ENCODE measurements at places on chromosomes 3 and 15.

- no peak for DNase-seq
These were observed 935.2 kb downstream of the TBL1XR1 start for GRCh38 chr3:176262071-176262470.

DNA sequence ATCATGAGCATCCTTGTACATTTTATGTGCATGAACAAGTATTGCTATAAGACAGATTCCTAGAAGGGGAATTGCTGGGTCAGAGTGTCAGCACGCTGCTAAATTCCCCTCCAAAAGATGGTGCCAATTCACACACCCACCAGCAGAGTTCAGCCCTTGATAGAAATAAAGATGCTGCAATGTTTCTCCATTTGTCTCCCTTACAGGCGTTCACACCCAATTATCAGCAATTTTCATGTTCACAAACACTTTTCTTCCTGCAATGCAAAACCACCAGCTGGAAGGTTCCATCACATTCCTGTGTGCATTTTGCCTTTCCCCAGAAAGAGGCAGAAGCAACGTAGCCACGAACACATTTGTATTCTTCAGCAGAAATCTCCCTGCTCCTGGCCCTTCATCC is 3.3 kb upstream of the TAMM41 start:
- no peak for DNase-seq

DNA sequence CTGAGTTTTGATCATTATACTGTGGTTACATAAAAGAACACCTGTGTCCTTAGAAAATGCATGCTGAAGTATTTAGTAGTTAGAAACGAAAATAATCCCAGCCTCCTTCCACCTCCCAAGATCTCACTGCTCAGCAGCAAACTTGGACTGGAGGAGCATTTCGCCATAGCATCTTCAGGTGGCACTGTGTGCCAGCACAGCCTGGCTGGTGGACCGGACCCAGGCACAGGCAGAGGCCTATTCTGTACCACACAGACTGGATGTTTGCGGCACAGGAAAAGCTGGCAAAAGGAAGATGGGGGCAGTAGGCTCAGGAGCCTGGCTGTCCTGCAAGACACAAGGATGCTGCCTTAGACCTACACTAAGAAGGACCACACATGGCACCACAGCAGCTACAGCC is 10.2 kb downstream of the STIMATE start:
- no peak for DNase-seq

- DNase-seq, result no peak
These were observed 11.6 kb downstream of the NT5DC2 start for GRCh38 chr3:52521881-52522650.

DNA sequence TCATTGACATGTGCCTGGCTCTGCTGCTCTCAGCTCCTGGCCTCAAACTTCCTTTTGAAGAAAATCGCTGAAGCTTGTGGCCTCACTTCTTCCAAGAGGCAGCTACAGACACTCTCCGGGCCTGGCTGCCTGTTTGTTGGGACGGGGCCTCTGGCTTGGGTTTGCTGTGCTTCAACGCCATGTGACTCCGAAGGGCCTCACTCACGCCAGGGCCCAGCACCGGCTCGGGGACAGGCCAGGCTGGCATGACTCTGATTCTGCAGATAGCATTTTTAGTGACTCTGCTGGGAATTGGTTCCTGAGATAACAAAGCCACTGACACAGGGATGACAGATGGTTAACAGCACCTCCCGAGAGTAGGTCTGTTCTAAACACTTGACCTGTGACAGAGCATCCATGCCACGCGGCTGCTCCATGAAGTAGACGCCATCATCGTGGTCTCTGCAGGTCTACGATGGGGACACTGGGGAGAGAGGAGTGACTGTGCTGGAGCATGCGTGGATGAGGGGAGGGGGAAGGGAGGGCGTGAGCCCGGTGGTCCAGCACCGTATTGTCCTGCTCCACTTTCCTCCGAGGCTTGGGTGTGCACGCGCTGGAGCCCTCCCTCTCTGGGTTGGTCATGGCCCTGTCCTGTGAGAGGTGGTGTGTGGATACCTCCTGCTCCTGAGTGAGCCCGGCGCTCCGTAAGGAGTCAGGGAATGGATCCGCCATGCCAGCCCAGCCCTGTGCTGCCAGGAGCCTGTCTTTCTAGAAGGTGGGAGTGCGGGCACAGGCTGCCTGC is 133.6 kb downstream of the TJP1 start:
- no peak for DNase-seq

DNA sequence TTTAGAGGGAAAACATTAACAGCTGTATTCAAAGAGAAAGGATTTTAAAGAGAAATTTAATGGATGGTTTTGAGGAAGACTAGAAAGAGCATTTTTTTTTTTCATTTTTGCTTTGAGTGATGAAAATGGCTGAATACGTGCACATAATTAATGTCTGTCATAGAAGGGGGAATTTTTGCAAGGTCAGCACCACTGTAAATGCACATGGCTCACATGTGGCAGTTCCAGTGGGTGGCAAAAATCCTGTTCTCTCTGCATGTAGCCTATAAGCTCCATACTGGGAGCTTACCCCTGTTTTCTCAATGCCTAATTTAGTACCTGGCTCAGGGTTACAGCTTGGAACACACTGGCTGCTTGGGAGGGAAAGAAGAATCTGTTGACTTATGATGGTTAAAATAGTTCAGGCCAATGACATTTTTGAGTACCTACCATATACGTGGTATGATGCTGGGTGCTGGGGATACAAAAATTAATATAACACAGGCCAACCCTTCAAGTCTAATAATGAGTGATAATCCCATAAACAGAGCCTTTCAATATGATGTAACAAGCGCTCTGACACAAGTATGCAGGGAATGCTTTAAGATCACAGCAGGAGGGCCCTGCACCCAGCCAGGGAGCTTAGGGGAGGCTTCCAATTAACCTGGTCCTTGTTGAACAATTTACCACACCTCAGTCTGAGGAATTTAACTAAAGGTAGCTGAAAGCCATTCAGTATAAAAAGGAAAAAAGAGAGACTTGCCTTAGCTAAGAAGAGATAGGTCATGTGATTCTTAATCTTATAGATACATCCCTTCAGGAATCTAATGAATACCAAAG is 33.0 kb downstream of the HSPBAP1 start:
- no peak for DNase-seq

DNA sequence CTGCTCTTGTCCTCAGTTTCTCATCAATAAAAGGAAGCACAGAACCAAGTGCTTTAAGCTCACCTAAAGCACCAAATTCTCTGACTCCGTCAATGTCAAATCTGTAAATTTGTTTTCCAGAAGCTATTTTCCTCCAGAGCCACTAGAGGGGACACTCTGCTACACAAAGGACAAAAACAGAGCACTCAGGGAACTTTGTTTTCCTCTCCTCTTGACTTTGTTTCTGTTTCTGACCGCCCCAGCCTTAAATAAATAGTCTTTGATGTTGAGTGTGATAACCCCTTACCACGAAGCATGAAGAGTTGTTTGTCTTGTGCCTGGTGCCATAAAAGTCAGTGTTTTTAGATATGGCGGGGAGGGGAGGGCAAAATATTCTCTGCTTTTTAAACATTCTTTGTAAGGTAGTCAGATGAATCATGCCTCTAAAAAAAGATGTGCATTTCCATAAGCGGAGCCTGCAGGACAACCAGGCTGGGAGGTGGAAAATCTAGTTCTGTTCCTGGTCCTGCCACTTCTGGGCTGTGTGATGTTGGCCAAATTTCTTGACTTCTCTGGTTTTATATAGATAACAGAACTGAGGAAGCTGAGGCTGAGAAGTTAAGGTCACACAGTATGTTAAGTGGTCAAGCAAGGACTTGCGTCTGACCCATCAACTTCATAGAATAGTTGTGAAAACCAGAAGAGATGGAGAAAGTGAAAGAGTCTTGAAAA is 7.3 kb upstream of the ZBTB38 start:
- DNase-seq, result no peak

- DNase-seq, result no peak
These were observed 106.9 kb upstream of the CD96 start for GRCh38 chr3:111434941-111435622.

DNA sequence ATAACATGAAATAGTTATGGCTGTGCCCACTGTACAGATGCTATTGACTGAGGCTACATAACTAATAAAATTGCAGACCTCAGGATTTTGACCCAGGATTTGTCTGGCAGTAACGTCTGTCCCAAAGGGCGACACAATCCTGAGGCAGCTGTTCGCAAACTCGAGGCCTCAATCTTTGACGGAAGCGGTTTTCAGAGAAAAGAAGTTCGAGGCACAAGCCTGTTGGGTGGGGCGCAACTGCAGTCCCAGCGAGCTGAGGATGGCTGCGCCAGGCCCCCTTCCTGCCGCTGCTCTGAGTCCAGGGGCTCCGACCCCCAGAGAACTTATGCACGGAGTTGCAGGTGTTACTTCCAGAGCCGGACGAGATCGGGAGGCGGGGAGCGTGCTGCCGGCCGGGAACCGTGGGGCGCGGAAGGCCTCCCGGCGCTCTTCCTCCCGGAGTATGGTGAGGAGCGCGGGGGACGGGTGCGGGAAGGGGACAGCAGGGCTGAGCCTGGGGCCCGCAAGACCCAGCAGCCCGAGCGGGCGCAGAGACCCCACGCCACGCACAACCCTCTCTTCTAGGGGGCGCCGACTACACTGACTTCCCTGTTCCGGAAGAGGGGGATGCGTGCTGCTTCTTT is at the start of gene PARP15:
TSS of gene PARP15 (plus strand) at position 242 of the 623 bp plus-strand sequence. CDS start at position 260, 18 bp downstream.
- DNase-seq, result no peak

- DNase-seq, result no peak
These were observed 2.7 kb downstream of the AP2M1 start for GRCh38 chr3:184177331-184177731.

DNA sequence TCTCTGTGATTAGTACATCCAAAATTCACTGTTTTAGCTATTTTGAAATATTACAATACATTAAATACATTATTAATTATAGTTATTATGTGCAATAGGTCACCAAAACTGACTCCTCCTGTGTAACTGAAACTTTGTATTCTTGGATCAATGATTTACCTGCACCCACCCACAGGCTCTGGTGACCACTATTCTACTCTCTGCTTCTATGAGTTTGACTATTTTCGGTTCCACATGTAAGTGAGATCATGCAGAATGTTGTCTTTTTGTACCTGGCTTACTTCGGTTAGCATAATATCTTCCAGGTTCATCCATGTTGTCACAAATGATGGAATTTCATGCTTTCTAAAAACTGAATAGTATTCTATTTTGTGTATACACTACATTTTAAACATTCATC is 43.8 kb downstream of the SLC2A2 start:
- no peak for DNase-seq

DNA sequence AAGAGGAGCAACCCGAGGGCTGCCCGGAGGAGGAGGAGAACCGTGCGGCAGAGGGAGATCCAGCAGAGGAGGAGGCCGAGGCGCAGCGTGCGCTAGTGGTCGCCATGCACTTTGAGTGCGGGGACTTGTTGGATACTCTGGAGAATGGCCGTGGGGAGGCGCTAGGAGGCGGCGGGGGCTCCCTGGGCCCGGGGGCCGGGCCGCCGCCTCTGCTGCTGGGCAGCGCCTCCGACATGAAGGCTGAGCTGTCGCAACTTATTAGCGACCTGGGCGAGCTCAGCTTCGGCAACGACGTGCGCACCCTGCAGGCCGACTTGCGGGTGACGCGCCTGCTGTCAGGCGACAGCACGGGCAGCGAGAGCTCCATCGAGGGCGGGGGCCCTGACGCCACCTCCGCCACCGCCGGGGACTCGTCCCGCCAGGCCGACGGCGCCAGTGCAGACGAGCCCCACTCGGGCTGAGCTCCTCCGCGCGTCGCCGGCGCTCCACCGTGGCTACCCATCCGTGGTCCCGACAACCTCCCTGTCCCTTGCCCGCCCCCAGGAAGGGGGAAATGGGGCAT is 2.0 kb downstream of the FAM43A start:
- DNase-seq, result peak; percentile 58

GRCh38 chr3:107813026-107813425 is 277.8 kb downstream of the CD47 start:
- DNase-seq, result no peak

GRCh38 chr15:57827021-57827420 is 120.5 kb downstream of the POLR2M start:
- no peak for DNase-seq

GRCh38 chr3:177141899-177142646 is 55.2 kb downstream of the TBL1XR1 start:
- no peak for DNase-seq

GRCh38 chr15:69143756-69144436 is 16.5 kb upstream of the GLCE start:
- DNase-seq, result no peak

GRCh38 chr3:194447657-194448056 is 39.1 kb downstream of the ATP13A3 start:
- no peak for DNase-seq

- DNase-seq, result no peak
These were observed 50.2 kb downstream of the AKAP13 start for GRCh38 chr15:85430406-85431204.

- no peak for DNase-seq
These were observed 88.1 kb downstream of the MECOM start for GRCh38 chr3:169575381-169575780.

DNA sequence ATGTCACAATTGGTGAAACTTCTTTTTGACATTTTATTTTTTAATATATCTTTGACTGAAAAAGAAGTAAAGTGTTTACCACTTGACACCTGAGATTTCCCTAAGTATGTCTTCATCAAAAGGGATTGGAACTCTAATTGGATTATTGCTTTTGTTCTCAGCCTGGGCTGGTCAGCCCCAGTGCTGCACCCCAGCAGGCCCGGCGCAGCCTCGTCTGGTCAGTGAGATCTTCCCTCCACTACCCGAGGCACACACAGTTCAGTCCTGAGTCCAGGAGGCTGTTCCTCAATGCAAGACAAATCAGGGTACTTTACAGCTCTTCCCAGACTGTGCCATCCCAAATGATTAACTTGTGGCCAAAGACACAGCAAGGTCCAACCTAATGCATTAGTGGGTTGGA is 146.9 kb upstream of the SEMA6D start:
- no peak for DNase-seq

DNA sequence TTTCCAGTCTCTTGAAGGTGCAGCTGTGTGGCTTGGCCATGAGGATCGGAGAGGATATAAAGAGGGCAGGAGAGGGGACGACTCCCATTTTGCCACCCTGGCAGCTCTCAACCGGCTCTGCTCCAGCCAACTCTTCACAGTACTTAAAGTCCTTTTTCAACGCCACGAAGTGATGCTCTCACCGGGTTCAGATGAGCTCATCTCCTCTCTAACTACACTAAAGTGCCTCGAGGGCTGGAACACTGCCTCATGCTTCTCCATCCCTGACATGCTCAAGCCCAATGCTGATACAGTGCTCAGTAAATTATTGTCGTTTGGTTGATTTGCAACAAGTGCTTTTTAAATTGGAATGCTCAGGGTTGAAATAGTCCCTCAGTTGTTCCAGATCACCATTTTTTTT is 97.8 kb downstream of the GTPBP8 start:
- DNase-seq, result no peak

DNA sequence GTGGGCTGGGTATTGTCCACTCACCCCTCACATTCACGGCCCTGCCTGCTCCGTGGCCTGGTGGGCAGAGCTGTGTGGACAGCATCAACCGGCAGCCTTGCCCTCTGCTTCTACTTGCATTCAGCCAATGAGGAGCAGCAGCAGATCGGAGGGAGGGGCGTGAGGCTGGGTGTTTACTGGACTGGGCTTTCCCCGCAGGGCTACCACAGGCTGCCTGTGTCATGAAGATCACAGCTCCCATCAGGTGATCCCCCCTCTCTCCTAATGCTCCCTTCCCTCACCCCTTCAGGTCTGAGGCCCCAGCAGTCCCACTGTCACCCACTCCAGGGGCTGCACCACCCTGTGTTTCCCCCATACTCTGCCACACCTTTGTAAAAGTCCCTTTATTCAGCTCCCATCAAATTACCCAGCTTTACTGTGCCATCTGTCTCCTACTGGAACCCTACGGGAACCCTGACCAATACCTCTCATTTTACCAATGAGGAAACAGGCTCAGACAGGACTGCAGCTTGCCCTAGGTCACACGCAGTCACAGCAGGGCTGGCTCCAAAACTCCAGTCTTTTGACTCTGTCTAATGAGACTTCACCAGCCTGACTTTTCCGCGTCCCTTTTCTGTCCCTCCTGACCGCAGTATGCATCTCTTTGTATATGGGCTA is 81.1 kb downstream of the MEGF11 start:
- no peak for DNase-seq
